ENCODE measurements at places on chromosomes 6 and 20.

GRCh38 chr6:7604506-7604905, 14.5 kb downstream of the SNRNP48 start:
- no peak for DNase-seq

- no peak for DNase-seq
These were observed 94.6 kb downstream of the BANF2 start for GRCh38 chr20:17794400-17794799.

DNA sequence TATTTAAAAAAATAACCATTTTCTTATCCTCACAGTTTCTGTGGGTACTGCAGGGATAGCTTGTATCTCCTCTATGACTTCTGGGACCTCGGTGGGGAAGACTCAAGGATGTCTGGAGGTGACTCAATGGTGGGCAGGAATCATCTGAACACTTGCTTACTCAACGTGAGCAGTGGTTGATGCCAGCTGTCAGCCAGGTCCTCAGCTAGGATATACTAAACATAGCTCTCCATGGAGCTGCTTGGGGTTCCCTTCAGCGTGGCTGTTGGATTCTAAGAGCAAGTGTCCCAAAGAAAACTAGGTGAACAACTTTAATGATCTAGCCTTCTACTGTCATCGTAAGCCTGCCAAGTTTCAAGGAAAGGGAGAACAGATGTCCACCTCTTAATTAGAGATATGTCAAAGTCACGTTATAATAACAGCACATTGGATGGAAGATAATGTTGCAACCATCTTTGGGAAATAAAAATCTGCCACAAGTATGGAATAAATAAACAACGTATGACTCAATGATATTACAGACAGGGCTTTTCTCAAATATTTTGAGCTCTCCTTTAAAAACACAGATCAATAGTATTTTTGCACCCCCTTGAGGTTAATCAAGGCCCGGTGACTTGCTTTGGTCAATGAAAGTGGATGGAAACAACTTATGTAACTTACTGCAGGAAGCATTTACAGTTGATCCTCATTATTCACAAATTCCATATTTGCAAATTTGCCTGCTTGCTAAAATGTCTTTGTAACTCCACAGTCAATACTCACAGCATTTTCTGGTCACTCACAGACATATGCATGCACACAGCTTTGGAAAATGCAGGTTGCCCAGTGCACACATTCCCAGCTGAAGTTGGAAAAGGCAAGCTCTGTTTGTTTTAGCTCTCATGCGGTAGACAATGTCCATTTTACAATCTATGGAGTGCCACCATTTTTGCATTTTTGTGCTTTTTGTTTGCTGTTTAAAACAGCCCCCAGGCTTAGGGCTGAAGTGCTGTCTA, 6.6 kb upstream of the HEBP2 start:
- no peak for DNase-seq

GRCh38 chr20:64129146-64129782, 21.9 kb upstream of the NPBWR2 start:
- DNase-seq = no peak

DNA sequence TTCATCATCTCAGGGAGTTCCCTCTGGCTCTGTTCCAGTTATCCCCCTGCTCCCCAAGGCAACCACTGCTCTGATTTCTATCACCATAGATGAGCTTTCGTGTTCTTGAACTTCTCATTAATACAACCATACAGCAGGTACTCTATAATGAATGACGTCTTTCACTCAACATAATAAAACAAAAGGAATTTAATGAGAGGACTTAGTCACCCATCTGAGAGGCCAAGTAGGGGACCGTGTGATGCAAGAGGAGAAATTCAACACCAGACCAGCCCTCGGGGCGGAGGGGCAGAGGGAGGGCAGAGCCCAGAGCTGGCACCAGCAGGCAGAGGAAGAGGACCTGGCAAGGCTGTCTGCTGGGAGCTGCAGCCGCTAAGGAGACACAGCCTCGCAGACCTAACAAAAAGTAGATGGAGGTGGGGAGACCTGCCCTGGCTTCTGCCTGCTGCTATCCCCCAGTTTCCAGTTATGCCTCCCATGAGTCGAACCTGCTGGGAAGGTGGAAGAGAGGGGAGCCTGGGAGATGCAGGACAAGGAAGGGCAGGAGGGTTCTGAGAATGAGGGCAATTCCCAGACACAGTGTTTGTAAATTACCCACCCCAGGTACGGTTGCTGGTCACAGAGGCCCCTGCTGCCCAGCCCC, 13.8 kb downstream of the CCN5 start:
- DNase-seq = no peak

Measured in activated naive CD4-positive, alpha-beta T cell treated with Interleukin-2 at 50 U/mL for 16 hours (primary cell).